ENCODE measurements at places on chromosomes 5 and 9. TPM values are rescaled to one million over a fixed set of nuclear protein-coding genes. Genes with fewer than 3 reads are reported as not detected.

The NR2F1 gene
- not detected for total RNA-seq

DNA sequence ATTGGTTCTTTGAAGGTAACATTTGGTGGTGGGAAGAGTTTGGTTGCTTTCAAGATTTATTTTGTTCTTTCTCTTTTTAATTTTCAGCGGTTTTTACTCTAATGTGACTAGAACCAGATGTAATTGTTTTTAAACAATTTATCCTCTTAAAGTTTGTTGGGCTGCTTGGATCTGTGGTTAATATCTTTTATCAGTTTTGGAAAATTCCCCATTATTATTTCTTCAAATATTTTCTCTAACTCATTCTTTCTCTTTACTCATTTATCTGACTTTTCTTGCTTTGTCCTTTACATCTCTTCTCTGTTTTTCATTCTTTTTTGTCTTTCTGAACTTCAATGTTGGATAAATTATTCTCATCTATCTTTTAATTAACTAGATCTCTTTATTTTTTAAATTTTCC is 29.9 kb downstream of the FCHO2 start:
- DNase-seq: no peak

DNA sequence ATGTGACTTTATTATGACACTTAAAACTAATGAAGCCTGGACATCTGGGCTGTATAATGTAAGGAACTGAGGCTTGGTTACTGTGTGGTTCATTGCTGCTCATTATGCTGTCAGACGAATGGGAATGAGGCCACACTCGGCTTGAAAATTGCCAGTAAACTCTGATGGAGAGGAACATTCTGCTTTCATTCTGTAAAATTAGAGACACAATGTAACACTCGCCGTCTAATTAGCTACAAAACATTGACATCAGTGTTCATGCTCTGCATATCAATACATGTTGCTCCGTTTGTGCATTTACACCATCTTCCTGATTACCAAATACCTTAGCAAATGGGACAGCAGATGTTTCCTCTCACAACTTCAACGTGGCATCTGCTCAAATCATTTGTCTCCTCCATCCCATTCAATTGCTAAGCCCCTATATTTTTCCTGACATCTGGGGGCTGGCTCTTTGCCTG is 133.0 kb downstream of the SLC28A3 start:
- DNase-seq: no peak

The GRIN3A gene
- not detected for total RNA-seq

The GPR151 gene
- not detected for total RNA-seq

GRCh38 chr5:84184857-84185256 is 199.8 kb downstream of the EDIL3 start:
- DNase-seq: no peak

DNA sequence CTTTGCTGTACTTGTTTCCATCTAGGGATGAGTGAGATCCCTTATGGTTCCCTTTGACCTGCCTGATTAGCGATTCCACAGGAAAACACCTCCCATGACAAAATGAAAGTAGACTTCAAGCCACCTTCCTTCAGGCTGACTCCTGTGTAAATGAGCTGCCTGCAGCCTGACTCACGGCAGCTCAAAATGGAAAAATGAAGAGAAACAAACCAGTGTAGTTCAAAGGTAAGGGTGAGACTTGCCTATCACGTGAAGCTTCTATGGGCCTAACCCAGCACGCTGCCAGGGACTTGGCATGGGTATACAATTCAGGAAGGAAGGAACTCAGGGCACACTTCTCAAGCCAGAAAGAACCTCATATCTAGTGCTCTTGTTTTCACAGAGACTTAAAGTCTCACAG is 110.1 kb upstream of the LRRTM2 start:
- DNase-seq: no peak

DNA sequence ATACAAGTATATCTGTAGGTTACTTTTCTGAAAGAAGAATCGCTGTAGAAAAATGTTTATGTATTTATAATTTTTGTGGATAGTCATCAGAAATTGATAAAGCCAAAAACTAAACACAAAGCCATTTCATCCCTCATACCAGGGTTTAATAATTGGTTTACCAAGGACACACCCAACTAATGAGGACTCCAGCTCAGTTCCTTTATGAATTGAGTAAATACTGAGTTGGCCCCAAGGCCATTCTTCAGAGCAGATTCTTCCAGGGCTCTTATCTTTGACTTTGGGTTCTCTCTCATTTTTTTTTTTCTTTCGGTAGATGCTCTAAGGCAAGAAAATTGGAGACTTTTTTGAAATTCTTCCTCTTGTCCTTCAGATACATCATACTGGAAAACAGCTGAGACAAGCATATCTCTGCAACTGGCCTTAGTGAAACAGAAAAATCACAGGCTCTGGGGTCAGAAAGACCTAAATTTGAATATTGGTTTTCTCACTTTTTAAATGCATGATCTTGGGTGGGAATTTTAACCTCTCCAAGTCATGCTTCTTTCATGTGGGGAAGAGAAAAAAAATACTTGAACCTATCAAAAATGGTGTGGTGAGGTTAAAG is 401.8 kb downstream of the ARHGEF28 start:
- DNase-seq: no peak

The BASP1 gene
- total RNA-seq: 0.94 TPM

- no peak for DNase-seq
Observed at GRCh38 chr5:68303754-68304420, 88.3 kb downstream of the PIK3R1 start.

The LCN2 gene
- not detected for total RNA-seq

The SPAAR gene
- not detected for total RNA-seq

- DNase-seq: no peak
Observed at GRCh38 chr9:18173923-18174322, 300.0 kb upstream of the ADAMTSL1 start.

GRCh38 chr9:10268531-10269485 is 344.0 kb downstream of the PTPRD start:
- peak; percentile 6 for DNase-seq

GRCh38 chr9:8821910-8822666 is 1022.5 kb upstream of the DMAC1 start:
- DNase-seq: no peak

DNA sequence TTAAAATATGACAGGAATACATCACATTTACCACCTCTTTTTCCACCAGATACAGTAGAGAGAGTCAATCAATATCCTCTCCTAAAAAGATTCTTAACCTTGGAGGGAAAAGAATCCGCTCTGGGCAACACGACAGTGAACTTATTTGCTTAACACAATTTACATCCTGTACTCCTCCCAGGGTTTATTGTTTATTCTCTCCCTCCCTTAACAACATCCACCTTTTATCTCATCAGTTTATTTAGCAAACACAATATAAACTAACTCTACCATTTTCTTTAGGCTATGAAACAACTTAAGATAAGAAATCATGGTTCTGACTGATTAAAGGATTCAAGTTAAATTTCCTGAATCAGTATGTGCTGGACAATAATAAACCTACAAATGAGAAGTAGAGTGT is 50.9 kb downstream of the CERT1 start:
- DNase-seq: no peak

GRCh38 chr5:139930406-139930805 is 112.7 kb downstream of the NRG2 start:
- no peak for DNase-seq

The CDH9 gene
- total RNA-seq: not detected

DNA sequence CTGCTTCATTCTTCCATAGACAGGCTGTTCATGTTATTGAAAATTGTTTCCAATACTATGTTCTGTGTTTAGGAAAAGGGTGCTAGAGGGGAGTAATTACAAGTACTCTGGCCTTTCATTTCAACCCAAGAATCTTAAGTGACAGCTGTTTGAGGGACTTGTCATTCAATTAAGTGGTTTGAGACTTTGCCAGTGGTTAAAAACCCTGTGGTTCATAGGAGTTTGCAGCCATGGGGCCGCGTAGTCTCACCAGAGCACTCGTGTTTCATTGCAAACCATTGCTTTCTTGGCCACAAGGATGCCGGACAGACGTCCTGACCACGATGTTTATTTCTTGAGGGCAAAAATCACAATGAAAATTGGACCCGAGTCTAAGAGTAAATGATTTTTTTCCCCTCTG is 248.8 kb downstream of the NNT start:
- no peak for DNase-seq
